ENCODE measurements at places on chromosomes 12 and 14. TPM values are rescaled to one million over a fixed set of nuclear protein-coding genes. Genes with fewer than 3 reads are reported as not detected.

The TSPAN11 gene
- 0.08 TPM for total RNA-seq

The RHOJ gene
- total RNA-seq = not detected

The VWF gene
- 0.10 TPM for total RNA-seq

The FAR2 gene
- not detected for total RNA-seq

The SLC5A8 gene
- total RNA-seq = not detected

The POTEM gene
- total RNA-seq = not detected

The MANSC1 gene
- 3.9 TPM for total RNA-seq

The PMEL gene
- 0.77 TPM for total RNA-seq

The RIMBP2 gene
- not detected for total RNA-seq

The HOXC6 gene
- total RNA-seq = 5.3 TPM

The PAH gene
- not detected for total RNA-seq

The TSHR gene
- total RNA-seq = not detected

The CABP1 gene
- total RNA-seq = 0.22 TPM

The LTBR gene
- total RNA-seq = 168 TPM

The FAM181A gene
- total RNA-seq = not detected

The MON2 gene
- total RNA-seq = 14.8 TPM

The LRRC74A gene
- not detected for total RNA-seq

The MAP4K5 gene
- total RNA-seq = 32.1 TPM

The SLCO1B1 gene
- total RNA-seq = 0.46 TPM

The ZDHHC22 gene
- total RNA-seq = 0.46 TPM

The TMTC1 gene
- total RNA-seq = 0.06 TPM

The NFATC4 gene
- 0.21 TPM for total RNA-seq

The SPIC gene
- not detected for total RNA-seq

The COX8C gene
- not detected for total RNA-seq

The RARG gene
- 27.0 TPM for total RNA-seq

The OR6C2 gene
- total RNA-seq = not detected

The PGF gene
- total RNA-seq = 3.8 TPM

The CLEC4C gene
- total RNA-seq = not detected

The CCDC198 gene
- 2.9 TPM for total RNA-seq

The INHBC gene
- 0.05 TPM for total RNA-seq

The PTPRO gene
- 0.06 TPM for total RNA-seq

The FAM90A1 gene
- total RNA-seq = 0.07 TPM

The PRIMA1 gene
- 0.39 TPM for total RNA-seq

The TAOK3 gene
- 9.4 TPM for total RNA-seq

The NRIP2 gene
- total RNA-seq = not detected

The FGD4 gene
- total RNA-seq = 3.5 TPM

The ASCL1 gene
- total RNA-seq = not detected

The TUNAR gene
- total RNA-seq = not detected

The USP15 gene
- 29.7 TPM for total RNA-seq

The KERA gene
- not detected for total RNA-seq

The ABCB9 gene
- total RNA-seq = 8.5 TPM

The LRRC10 gene
- total RNA-seq = not detected

Measured in A549 treated with CORT108297 at 1 μM for 4 hours (cell line).